ENCODE measurements at places on chromosomes 7 and 10.

- no peak for DNase-seq
These were observed 31.2 kb downstream of the GSTO2 start for GRCh38 chr10:104300002-104300735.

DNA sequence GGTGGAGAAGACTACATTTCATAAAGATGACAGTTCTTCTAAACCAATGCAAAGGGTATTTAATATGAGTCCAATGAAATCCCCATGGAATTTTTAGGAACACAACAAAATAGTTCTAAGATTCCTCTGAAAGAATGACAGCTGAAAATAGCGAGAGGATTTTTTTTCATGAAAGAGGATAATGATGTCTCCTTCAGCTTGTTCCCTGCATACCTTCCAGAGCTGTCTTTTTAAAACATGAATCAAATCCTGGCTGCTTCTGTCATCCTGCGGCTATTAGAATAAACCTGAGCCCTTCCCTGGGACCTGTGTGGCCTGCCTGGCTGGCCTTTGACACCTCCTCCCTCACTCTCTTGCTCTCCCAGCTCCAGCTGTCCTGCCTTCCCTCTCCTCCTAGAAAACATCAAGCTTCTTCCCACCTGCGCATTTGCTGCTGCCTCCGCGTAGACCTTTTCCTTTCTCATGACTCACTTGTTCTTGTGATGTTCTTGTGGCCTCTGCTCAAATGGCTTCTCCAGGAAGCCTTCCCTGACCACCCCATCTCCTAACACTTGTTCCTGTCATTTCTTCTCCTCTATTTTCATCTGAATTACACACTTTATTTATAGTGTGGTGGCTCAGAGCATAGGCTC lies 57.4 kb downstream of the EEPD1 start:
- DNase-seq, result no peak

GRCh38 chr7:117715784-117716445 lies 157.3 kb downstream of the CTTNBP2 start:
- DNase-seq, result no peak

GRCh38 chr7:138822867-138823535 lies 25.0 kb upstream of the ATP6V0A4 start:
- DNase-seq, result no peak

DNA sequence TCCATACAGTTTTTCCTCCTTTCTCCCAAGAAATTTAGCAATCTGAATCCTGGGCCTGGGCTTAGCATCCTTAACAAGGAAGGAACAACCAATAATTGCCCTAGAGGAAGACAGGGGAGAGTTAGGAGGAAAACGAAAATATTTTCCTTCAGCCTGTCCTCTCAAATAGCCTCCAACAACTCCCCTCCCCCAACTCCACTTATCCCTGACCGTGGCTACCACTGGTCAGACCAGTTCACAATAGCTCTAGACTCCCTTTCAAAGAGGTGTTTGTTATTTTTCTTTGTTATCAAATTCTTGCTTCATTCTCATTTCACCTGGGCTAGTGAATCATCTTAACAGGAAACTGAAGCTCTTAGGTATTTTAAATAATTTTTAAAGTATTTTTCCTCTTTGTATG lies 114.1 kb downstream of the CPED1 start:
- no peak for DNase-seq

- no peak for DNase-seq
These were observed 149.8 kb downstream of the CCSER2 start for GRCh38 chr10:84478151-84478550.

DNA sequence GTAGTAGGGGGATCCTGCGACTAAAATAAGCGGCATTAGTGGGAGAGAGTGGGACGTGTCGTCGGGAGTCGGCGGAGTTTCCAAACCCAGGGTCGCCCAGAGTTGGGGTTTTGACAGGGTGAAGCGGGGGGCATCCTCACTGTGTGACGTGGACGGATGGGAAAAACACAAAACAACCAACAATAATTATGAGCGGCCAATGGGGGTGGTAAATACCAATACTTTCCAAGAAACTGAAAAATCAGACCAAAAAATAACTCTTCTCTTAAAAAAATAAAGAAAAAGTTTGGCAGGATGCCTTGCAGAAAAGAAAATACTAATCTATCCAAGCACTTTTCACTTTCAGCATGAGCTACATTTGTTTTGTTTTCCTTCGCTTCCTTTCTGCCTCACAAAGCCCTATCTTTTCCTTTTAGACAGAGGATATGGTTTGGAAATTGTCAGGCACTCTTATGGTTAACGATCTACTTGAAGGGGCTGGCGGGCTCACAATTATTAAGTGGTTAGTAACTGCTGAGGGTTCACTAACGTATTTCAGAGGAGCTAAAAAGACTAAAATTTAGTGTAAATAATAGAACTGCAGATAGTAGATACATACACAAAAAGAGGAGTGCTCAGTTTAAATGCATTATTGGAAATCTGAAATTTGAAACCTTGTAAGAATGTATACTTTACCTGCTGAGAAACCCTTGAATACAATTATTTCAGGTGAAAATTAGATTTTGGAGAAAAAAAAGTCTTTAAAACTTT lies 802 bp upstream of the CDK6 start:
- DNase-seq, result no peak

- DNase-seq, result no peak
These were observed 7.6 kb upstream of the ZNF503 start for GRCh38 chr10:75408911-75409885.

GRCh38 chr10:93225938-93226337 lies 152.2 kb downstream of the CYP26A1 start:
- no peak for DNase-seq

DNA sequence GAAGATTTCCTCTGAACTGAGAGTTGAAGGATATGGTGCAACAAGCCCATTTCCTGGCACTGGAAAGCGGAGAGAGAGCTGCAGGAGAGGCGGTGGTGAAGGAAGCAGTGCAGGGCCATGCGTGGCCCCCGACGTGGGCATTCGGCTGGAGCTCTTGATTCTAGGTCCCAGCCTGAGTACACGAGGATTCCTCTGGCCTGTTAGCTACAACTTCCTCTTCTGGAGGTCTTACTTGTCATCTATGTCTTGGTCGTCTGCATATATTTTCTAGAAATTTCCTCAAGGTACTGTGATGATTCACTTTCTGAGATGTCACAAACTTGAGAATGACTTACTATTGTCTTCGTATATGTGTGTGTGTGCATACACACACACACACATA lies 59.2 kb upstream of the JAZF1 start:
- DNase-seq, result no peak

GRCh38 chr10:47408606-47409005 lies 24.5 kb upstream of the ZNF488 start:
- no peak for DNase-seq

DNA sequence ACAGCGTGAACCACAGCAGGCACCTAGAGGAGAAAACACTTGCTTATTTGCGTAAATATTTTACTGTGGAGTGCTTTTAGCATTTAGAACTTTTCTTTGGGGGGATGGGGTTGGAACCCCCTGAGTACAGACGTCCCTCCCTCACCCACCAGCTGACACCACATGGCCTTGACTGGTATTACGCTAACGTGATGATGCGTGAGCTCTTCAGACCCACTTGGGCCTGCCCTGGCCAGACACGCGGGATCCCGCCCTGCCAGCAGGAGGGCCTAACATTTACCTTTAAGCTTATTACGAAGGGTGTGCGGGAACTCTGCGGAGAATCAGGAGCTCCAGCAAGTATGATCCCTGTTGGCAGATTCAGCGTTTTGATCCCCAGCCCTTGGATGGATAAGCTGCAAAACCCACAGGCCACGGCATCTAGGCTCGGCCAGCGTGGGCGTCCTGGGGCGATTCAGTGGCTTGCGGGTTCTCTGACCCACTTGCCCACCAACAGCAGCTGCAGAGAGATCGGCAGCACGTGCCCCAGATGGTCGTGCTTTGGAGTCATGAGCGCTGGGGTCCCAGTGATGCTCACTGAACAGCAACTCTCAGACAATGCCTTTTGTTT lies 545.5 kb upstream of the FOXK1 start:
- no peak for DNase-seq

DNA sequence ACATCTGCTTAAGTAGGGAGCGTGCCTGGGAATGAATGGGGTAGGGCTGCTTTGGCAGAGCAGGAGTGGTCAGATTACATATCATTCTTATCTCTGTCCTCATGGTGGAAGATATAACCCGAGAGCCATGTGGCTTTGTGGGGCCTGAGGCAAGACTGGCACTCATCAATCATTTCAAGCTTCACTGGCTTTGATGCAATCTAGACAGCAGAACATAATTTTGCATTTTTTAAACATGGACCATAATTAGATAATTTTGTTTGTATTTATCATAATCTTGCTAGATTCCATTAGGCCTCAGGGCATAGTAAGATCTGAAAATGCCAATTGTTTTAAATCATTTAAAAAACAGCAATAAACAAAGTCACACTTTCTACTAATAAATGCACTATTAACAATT lies 480.3 kb downstream of the NXPH1 start:
- no peak for DNase-seq

DNA sequence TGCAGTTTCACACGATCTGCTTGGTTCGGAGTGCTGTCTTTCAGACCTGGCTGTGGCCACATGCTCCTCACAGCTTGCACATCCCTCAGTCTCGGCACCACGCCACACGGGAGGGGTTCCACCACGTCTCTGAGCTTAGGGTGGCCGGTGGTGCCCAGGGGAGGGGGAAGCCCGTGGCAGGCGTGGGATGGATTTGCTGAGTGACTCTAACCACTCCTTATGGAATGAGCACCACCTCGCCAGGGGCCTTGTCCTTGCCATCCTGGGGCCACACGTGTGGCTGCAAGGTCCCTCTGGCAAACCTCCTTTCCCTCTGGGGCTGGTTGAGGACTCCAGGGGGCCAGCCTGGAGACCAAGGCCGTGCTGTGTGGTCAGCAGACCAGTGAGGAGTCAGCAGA lies 29.1 kb upstream of the FAM20C start:
- DNase-seq, result no peak

DNA sequence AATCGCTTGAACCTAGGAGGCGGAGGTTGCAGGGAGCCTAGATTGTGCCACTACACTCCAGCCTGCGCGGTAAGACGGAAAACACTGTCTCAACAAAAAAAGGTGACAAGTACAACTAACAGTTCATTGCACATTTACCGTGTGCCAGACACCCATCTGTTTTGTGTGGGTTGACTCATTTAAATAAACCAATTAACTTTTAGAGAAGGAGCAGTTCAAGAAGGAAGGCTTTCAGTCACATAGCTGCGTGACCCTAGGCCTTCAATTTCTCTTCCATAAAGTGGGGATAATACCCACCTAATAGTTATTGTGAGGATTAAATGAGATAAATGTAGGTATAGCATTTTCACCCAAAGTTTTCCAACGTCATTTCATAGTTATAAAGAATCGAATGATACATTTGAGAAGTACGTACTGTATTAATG lies 52.3 kb upstream of the KDM7A start:
- DNase-seq, result no peak

GRCh38 chr7:36379831-36380504 lies 9.7 kb upstream of the ANLN start:
- no peak for DNase-seq

DNA sequence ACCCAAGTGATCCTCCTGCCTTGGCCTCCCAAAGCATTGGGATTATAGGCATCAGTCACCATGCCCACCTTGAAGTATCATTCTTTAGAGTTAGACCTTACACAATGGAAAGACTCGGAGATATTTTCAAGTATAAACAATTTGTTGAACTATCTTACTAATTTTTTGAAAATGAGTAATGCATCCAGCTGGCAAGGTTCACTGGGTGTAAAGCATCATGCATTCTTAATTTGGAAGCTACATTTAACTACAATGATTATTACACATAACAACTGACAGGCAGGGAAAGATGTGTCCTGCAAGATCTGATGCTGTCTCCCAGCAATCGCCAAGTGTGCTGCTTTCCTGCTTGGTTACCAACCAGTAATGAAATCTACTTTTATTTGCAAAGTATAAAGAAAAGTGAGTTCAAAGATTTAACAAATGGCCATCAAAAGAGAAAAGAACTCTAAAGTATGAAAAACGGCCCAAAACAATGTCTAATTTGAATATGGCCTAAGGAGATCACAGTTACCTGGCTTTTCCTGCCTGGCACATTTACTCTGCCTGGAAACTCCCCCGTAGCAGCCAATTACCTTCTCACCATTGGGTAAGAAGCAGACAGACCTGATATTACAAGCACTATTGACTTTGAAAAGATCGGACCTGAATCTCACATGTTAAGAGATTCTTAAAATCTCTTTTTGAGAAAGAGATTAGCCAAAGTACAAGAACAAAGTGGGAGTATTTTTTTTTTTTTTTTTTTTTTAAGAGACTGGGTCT lies 59.3 kb upstream of the NMT2 start:
- DNase-seq, result no peak

GRCh38 chr7:118492466-118492865 lies 268.0 kb downstream of the ANKRD7 start:
- no peak for DNase-seq

DNA sequence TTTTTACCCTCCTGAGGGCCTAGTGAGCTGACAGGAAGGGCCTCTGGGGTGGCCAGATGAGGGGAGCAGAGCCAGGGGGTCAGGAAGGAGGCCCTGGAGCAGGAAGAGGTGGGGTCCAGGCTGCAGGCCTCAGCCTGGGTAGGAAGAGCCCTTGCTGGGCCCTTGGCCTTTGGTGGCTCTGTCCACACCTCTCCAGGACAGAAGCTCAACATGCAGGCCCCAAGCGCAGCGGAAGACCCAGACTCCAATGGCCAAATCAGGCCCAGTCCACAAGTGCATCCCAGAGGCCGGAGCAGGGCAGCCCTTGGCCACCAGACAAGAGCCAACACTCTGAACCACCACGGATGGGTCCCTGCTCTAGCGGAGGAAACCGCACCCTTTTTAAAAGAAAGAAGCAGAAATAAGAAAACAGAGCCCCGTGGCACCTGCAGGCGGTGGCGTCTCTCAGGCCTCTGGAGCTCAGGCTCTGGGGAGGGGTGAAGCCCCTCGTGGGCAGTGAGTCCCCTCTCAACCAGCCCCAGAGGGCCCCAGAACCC lies 52.8 kb downstream of the FOXL3 start:
- no peak for DNase-seq

DNA sequence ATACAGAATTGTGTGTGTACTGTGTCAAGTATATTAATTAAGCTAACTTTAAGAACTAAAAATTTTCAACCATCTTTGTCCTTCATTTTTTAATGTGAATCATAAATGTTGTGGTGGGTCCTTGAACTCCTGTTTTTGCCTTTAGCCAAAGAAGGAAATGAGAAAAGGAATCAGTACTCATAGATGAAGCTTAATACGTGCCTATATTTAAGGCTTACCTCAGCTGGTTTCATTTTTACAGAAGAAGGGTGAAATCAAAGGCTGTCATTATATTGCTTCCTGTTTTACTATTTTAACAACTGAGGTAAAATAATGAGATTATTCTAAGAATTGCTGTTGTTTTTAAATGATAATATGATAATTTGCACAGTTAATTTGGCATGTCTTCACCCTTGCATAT lies 6.3 kb upstream of the SNX13 start:
- no peak for DNase-seq

- DNase-seq, result no peak
These were observed 1.7 kb downstream of the CXCL12 start for GRCh38 chr10:44382981-44383748.
